ENCODE measurements at places on chromosomes 2 and 18.
A peak's percentile ranks its signal among the peaks of the same experiment; 100 is the strongest.

DNA sequence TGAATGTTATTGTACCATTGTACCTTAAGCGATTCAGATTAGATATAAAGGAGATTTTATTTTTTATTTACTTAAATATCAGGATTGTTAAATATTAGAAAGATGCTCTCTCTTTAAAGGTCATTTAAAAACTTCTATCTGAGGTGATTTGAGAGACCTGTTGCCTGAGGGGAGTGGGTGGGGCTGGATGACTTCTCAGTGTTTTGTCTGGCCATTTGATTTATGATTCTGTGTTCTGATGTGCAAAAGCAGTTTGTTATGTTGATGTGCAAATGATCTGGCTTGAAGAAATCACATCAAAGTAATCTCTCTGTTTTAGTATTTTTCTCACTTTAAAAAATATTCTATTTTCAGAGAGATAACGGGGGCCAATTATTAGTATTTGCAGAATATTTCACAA lies 370.8 kb downstream of the NUP35 start:
- DNase-seq: no peak

- no peak for DNase-seq
These were observed 120.4 kb downstream of the PDE11A start for GRCh38 chr2:177952151-177952550.

DNA sequence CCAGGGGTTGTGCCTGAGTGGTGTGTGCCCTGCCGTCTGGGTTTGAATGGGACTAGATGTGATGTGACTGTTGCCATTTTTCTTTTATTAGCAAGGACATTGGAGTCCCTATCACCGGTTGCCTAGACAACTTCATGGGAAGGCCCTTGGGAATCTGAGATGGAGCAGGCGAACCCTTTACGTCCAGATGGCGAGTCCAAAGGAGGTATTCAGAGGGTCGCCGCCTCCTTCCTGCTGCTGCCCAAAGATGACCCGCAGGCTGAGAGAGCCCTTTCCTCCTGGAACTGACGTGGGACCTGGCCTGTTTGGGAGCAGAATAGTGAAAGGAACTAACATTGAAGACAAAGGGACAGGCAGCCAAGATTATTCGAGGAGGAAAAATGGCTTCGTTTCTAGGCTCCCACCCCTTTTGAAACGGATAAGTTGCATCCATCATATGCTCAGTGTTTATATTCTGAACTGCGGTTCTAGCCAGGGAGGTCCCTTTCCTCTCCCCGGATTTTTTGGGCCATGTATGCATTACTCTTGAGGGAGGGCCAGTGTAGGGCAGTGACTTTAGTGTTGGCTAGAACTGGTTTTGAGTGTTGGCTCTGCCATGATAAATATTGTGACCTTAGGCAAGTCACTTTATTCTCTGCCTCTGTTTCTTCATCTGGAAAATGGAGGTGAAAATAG lies 673 bp downstream of the CENPO start:
- DNase-seq: peak; percentile 5

DNA sequence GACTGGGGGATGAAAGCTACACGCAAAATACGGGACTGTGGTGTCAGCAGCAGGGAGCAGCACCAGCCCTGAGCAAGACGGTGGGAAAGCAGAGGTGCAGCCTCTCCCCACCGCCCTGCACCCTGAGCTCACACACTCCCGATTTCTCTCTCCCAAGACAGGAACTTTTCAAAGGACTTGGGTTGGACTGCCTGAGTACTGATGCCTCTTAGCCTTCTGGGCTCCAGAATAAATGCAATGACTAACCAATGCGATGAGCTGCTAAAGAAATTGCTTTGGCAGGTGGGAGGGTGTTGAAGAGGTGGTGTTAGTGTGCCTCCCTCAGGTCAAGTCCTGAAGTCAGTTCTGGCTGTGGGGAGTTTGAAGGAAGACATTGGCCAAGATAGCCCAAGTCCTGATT lies 9.6 kb downstream of the TRIM54 start:
- no peak for DNase-seq

GRCh38 chr2:28725021-28725711 lies 26.5 kb upstream of the PPP1CB start:
- no peak for DNase-seq

GRCh38 chr2:165147186-165148045 lies 56.4 kb downstream of the SCN3A start:
- no peak for DNase-seq

GRCh38 chr2:113910967-113911678 lies 21.2 kb downstream of the ACTR3 start:
- no peak for DNase-seq

- no peak for DNase-seq
These were observed 10.7 kb downstream of the ACP1 start for GRCh38 chr2:275466-275865.

- DNase-seq: no peak
These were observed 15.2 kb downstream of the POLI start for GRCh38 chr18:54284535-54284934.

- DNase-seq: no peak
These were observed 124.8 kb downstream of the PARD3B start for GRCh38 chr2:204670124-204670523.

DNA sequence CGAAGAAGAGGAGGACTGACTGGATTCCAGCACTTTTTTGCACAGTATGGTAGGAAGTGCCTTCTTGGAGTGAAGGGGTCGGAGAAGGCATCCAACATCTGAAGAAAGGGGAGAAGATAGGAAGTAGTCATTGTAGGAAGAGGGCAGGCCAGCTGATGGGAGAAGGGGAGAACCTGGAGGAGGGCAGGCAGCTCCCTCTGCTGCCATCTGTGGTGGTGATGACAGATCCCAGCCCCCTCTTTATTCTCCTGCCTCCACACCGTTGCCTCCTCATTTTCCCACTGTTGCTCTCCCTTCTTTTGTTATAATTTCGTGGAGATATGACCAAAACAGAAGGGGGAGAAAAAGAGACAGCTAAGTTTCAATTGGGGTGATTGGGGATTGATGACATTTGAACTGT lies 2.9 kb upstream of the SCYGR2 start:
- DNase-seq: no peak

DNA sequence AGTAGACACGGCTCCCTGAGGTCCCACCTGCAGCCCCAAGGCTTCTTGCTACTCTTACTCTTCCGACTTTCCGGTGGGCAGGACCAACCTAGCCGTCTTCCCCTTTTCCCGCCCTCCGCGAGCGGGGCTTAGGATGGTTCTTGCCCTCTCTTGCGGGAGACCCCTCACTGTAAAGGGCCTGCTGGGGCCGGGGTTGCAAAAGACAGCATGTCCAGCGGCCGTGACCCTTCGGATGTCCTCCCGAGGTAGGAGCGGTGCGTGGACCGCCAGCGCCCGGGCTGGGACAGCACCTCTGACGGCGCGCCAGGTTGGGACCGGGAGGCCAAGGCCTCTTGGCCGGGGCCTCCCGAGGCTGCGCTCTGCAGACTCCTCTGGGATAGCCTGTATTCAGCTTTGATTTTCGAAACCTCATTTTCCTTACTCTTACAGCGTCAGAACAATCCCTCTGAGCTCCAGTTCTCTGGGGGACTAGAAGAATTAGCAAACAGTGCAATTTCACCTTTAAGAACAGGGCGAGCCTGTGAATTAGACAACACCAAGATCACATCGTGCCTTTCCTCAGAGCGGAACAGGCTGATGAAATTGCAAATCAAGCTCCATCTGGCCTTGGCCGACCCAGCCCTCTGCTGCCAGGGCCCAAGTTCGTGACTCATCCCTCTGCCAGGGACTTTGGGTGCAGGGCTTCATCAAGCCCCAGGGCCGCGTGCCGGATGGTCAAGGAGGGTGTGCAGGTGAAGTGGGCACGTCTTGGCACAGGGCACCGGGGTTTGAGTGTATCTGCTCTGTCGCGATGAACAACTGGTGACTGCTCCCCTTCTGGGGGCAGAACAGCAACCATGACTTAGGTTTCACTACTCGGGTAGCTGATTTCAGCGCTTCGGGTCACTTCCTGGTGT lies 777 bp downstream of the MOCOS start:
- no peak for DNase-seq

DNA sequence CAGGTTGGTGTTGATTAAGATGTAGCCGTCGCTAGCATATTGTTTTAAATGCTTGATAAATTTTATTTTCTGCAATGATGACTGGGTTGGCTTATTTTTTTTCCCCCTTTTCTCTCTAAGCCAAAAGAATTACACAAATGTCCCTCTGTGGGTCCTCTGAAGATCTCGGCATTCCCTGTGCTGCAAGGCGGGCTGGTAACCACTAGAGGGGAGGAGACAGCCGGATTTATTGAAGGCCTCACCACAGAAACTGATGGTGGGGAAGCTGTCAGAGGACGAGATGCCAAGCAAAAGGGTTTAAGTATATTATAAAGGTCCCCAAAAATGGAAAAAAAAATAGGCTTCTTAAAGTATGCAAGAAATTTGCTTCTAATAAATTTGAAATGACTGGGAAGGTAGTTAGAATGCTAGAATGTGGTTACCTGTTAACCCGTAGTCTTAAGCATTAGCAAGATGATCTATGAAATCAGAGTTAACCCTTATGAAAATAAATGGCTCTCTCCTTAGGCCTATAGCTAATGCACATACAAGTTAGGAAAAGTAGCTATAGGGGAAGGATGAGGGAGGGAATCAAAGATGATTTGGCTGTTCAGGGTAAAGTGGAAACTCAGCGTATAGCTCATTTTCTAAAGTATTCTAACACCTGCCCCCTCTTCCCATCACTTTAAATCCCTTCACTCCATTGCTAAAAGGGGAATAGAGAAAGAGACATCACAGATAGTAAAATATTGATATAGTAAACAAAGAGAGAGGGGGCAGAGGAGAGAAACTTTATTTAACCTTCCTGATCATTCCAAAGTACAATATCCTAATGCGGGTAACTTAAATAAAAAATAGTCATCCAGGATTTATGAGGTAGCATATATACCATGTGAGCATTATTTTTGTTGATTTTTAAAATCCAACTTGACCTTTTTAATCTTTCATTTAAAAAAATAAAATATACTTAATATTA lies 894.5 kb upstream of the POU3F3 start:
- DNase-seq: no peak

DNA sequence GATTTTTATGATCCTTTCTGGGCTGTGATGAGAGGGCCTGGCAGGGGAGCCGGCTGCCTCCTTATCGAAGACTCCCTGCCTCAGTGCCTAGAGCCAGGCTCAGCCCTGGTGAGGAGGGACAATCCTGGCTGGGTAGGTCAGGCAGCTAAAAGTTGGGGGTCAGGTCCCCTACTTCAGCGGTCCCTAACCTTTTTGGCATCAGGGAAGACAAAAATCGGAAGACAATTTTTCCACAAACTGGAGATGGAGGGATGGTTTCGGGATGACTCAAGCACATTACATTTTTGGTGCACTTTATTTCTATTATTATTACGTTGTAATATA lies 53.1 kb downstream of the HS1BP3 start:
- DNase-seq: no peak

DNA sequence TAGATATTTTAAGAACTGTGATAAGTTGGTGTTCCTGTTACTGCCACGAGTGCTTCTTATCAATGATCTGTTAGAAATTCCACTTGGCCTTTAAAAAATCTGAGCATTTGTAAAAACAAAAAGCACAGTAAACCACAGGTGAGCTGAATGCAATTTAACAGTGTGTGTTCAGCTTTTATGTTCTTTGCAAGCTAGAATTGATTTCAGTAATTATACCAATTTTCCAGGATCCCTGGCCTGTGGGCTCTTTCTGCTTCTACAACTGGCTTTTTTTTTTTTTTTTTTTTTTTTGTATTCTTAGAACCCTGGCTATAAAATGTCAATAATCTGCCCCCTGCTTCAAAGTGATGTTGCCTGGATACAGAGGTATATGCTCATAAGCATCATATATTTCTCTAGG lies 548.5 kb upstream of the SLC8A1 start:
- no peak for DNase-seq

DNA sequence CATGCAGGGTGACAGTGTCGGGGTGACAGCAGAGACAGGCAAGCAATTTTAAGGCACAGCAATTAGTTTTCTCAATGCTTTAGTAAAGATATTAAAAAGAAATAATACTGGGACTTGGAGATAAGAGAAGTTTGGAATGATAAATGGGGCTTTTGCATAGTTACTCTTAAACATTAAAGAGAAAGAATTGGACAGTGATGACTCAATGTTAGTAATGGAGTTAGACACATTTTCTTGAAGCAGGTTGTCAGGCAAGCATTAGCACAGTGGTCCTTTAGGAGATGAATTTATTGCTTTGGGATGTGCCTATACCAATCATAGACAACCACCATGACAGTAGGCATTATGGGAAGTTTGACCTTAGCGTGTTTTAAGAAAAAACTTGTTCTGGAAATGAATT lies 228.3 kb upstream of the RAB12 start:
- no peak for DNase-seq

DNA sequence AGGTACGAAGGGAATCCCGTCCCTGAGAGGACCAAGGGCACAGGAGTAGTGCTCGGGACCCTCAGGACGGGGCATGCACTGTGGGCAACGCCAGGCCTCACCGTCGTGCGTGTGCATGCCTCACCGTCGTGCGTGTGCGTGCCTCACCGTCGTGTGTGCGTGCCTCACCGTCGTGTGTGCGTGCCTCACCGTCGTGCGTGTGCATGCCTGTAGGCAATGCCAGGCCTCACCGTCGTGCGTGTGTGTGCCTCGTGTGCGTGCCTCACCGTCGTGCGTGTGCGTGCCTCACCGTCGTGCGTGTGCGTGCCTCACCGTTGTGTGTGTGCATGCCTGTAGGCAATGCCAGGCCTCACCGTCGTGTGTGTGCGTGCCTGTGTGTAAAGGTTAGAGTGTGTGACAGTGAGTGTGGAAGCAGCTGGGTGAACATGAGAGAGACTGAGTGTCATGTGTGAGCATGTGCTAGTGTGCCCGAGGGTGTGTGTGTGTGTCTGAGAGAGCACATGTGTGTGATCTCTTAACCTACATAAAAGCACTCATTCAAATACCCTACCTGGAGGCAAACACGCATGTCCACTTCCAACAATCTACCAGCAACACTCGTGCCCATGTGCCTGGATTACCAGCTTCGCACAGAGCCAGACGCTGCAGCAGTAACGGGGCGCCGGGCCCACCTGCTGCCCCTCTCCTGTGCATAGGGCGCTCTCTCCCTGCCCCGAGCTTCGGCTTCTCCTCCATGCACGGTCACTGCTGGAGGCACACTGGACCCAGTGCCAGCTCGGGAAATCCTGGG lies 36.3 kb downstream of the ZNF516 start:
- no peak for DNase-seq

- no peak for DNase-seq
These were observed 391.1 kb upstream of the MEX3C start for GRCh38 chr18:51588616-51589015.

Data from stimulated activated CD4-positive, alpha-beta T cell treated with anti-CD3 and anti-CD28 coated beads, Interleukin-4, amount 100 ng/mL, for 48 hours (primary cell).